ENCODE measurements at places on chromosomes 2 and 18.

DNA sequence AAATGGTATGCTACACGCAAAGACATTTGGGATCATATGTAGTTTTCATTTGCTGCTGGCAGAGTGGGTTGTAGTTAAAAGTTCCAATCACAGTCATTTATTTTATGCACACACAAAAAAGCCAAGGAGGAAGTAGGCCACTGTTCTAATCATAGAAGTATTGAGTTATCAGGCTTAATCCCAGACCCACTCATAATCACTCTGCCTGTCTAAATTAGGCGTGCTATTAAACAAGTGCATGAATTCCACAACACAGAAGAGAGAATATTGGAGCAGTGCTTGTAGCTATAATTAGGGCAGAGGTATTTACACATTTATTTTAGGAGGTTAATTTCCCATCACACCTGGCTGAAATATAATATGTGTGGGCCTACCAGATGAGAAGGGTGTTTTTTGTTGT is 65.7 kb upstream of the FIGN start:
- H3K4me3 ChIP-seq = no peak overlapping the region
- no peaks in the 10 kb centered on the region for H3K4me1 ChIP-seq
- H3K36me3 ChIP-seq = no peaks in the 10 kb centered on the region
- H3K27me3 ChIP-seq = no peaks in the 10 kb centered on the region
- no peak for DNase-seq

- DNase-seq = no peak
- no peak overlapping the region for H3K4me3 ChIP-seq
- H3K36me3 ChIP-seq = no peaks in the 10 kb centered on the region
- H3K27me3 ChIP-seq = no peaks in the 10 kb centered on the region
- no peak overlapping the region for H3K27ac ChIP-seq
Observed at GRCh38 chr18:4284528-4284927, 170.6 kb downstream of the DLGAP1 start.

DNA sequence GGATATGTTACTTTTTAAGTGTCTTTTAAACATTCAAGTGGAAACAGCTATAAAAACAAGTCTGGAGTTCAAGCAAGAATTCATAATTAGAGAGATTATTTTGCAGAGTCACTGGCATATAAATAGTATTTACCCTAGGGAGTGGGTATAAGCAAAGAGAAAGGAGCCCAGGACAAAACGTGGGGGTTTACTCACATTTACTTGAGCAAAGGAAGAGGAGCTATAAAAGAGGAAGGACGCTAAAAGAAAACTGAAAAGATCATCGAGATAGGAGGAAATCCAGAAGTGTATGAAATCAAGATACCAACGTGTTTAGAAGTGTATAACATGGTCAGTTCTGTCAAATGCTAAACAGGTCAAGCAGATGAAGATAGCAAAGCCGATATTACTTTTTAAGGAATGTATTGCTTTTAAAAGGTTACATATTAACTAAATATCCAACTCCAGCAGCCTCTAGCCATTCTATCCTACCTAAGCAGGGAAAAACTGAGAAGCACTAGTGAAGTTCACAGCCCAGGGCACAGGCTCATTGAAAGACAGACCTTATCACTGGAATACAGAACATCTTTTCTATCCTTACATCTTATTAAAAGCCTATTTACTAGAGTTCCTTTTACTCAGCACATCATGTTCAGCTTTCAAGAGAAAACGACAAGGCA is 8.6 kb downstream of the KANSL1L start:
- H3K27me3 ChIP-seq = no peaks in the 10 kb centered on the region
- peaks cover 7% of the 10 kb centered on the region for H3K36me3 ChIP-seq
- H3K4me1 ChIP-seq = peaks cover 12% of the 10 kb centered on the region
- no peak for DNase-seq

DNA sequence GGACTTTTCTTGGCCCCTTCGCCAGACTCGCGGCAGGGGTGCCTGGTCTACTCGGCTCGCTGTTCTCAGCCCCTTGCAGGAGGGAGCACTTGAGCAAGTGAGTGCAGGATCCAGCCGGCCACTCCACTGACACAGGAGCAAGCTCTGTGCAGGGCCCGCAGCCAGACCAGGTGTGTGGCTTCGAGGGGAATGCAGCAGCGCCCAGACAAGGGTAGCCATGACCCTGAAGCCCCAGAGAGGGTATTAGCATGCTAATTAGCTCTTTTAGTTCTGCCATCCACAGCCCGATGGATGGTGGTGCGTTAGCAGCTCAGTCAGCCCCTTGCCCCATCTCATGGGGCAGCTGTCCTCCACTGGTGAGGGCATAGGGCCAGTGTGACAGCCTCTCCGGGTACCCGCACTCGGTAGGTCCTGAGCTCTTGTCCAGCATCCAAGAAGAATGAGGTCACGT is 103.2 kb upstream of the HS6ST1 start:
- H3K36me3 ChIP-seq = no peaks in the 10 kb centered on the region
- peaks cover 2% of the 10 kb centered on the region for H3K4me1 ChIP-seq
- peaks cover 28% of the 10 kb centered on the region for H3K27me3 ChIP-seq
- no peak overlapping the region for H3K27ac ChIP-seq
- H3K4me3 ChIP-seq = no peak overlapping the region

GRCh38 chr2:223856021-223856420 is 18.6 kb upstream of the AP1S3 start:
- peaks cover 5% of the 10 kb centered on the region for H3K4me1 ChIP-seq
- H3K27ac ChIP-seq = no peak overlapping the region
- H3K27me3 ChIP-seq = no peaks in the 10 kb centered on the region
- DNase-seq = no peak

- H3K4me1 ChIP-seq = no peaks in the 10 kb centered on the region
- no peak for DNase-seq
- no peak overlapping the region for H3K4me3 ChIP-seq
- no peak overlapping the region for H3K27ac ChIP-seq
Observed at GRCh38 chr2:172842511-172843265, 107.0 kb downstream of the RAPGEF4 start.

DNA sequence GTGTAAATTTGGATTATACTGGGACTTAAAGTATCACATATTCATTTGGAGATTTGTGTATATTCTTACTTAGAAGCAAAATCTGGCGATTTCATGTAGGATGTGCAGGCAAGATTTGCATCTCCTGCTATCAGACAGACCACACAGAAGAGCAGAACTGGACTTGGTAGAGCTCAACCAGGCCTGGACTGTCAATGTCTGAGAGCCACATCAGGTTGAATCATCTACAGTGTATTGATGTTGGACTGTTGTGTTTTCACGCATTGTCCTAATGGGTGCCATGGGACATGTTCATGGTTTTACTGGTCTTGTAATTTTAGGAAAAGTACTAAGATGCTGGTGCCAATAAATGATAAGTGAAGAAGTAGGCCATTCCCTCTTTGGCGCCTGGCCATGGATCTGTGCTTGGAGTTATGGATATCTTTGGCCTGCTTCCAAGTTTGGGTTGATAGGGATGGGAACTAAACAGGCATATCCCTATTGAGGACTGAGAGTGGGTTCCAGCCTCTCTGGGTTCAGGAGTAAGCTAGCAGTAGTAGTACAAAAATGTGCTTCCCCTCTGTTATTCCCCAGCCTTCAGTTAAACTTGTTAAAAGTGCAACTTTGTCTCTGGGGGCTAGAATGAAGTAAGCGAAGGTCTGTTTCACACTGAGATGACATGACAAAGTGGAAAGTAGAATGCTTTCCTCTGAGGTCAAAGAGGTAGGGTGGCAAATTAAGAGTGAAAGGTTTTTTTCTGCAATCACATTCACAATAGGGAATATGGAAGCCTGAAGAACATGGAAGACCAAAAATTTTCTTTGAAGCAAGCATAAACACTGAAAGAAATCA is 49.2 kb upstream of the NEMP2 start:
- H3K36me3 ChIP-seq = peaks cover 4% of the 10 kb centered on the region
- no peaks in the 10 kb centered on the region for H3K27me3 ChIP-seq
- no peak overlapping the region for H3K27ac ChIP-seq
- H3K4me1 ChIP-seq = peaks cover 5% of the 10 kb centered on the region
- DNase-seq = no peak
- H3K4me3 ChIP-seq = no peak overlapping the region

DNA sequence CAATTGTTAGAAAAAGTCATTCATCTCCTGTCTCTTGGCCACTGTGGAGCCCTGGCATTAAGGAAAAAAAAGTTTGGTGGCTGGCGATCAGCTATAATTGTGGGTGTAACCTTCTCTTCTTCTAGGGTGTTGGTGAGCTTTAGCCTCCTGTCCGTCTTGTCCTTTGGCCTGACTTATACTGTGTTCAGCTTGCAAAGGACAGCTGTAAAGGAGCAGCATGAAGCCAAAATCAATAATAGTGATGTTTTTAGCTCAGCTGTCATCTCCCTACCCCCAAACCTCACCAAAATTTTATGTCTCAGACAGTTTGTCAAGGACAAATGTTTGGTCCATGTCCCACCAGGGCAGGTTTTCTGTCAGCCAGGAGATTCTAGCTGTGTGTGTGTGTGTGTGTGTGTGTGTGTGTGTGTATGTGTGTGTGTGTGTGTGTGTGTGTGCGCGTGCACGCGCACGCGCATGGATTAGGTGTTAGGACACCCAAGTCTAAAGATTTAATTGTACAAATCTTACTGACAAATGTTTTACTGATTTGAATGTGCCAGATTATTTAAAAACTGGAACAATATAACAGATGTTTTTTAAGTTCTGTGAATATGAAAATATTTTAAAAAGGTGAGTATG is 109.2 kb downstream of the PTPRM start:
- no peak for DNase-seq
- H3K27me3 ChIP-seq = no peaks in the 10 kb centered on the region
- H3K27ac ChIP-seq = no peak overlapping the region
- no peaks in the 10 kb centered on the region for H3K36me3 ChIP-seq

GRCh38 chr2:129056309-129056958 is 737.8 kb upstream of the HS6ST1 start:
- DNase-seq = no peak
- no peak overlapping the region for H3K27ac ChIP-seq
- H3K36me3 ChIP-seq = no peaks in the 10 kb centered on the region
- no peak overlapping the region for H3K4me3 ChIP-seq

DNA sequence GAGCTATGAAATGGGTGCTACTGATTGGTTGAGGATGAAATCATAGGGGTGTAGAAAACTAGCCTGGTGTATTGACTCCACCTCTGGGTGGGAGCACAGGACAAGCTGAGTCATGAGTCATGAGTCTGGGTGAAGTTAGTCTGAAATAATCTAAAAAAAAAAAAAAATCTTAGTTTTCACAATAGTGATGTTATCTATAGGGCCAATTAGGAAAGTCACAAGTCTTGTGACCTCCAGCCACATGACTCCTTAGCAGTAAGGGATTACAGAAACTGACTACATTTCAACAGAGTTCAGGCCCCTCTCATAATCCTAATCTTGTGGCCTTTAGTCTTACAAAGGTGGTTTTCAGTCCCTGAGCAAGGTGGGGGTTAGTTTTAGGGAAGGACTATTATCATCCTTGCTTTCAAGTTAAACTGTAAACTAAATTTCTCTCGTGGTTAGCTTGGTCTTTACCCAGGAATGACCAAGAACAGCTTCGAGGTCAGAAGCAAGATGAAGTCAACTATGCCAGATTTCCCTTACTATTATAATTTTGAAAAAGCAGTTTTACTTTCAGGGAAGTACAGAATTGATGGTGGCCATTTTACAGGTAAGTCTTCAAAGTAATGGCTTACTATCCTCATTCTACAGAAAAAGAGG is 338.0 kb upstream of the GYPC start:
- DNase-seq = no peak
- no peak overlapping the region for H3K4me3 ChIP-seq
- H3K4me1 ChIP-seq = no peaks in the 10 kb centered on the region
- H3K36me3 ChIP-seq = no peaks in the 10 kb centered on the region
- H3K27ac ChIP-seq = no peak overlapping the region
- H3K27me3 ChIP-seq = peaks cover 21% of the 10 kb centered on the region

DNA sequence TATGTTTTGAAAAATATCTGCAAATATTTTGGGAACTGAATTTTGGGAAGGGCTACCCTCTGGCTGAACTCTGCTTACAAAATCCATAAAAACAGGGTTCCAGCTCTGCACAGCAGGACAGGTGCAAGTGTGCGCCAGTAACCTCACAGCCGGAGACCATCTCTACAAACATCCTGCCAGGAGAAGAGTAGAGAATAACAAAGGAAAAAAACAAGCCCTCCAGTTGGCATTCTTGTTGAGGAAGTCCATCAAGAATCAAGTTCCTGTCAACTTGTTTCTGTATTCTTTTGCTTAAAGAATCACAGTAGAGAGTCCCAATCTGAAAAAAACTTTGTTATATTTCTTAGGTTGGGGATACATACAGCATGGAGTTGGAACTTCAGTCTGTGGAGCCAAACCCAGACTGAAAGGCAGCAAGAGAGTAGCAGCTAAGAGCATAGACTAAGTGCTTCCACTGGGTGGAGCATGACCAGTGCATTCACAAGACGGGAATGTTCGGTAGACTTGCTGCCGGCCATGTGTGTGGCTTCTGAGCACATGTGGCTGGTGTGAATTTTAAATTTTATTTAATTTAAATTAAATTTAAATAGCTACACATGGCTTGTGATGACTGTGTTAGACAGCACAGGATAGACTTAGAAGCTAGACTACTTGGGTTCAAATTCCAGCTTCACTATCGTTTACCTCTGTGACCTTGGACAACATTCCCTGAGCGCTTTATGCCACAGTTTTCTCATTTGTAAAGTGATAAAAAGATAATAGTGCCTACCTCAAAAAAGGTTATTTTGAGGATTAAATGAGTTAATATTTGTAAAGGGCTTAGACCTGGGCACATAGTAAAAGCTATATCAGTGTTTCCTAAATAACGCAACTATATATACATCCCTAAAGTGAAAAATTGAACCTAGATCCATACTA is 41.9 kb downstream of the SPTBN1 start:
- H3K27me3 ChIP-seq = peaks cover 39% of the 10 kb centered on the region
- DNase-seq = no peak

DNA sequence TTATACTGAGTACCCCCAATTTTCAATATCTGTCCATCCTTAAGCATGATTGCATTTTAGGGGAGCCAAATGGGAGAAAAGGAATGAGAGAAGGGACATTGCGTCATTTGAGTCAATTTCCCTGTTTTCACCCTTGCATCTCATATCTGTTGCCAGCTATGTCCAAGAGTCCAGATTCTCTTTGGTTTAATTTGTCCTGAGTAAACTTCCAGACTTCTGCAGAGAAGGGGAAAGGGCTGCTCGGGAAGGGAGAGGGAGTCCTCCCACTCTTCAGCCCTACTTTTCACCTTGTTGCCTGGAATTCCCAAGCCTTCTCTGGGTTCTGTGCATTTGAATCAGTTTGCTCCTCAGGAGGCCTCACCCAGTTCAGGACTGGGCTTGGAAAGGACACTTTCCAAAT is 16.5 kb downstream of the GREB1 start:
- H3K4me3 ChIP-seq = no peak overlapping the region
- H3K27ac ChIP-seq = no peak overlapping the region
- peaks cover 4% of the 10 kb centered on the region for H3K36me3 ChIP-seq

DNA sequence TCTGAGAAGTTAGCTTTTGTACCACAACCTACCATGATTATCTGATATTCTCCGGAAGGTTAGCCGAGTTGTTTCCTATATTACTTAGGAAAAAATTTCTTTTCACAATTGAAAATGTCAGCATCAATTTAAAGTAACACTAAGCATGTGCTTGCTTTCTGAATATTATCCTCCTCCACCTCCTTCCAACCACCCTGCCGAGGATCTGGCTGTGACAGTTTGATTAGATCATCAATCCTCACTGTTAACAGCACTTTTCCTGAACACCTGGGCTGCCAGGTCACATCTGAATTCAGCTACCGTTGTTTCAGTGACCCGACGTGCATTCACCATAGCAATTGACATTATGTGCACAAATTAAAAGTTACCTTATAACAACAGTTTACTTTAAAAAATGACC is 207.0 kb downstream of the ZNF407 start:
- peak overlapping the region; percentile 3 for H3K27ac ChIP-seq
- no peak overlapping the region for H3K4me3 ChIP-seq
- H3K27me3 ChIP-seq = no peaks in the 10 kb centered on the region
- no peak for DNase-seq
- peaks cover 3% of the 10 kb centered on the region for H3K36me3 ChIP-seq

Data from T-helper 17 cell (primary cell).